ENCODE measurements at places on chromosomes 3 and 15.

GRCh38 chr3:9161298-9161697, 88.1 kb downstream of the SRGAP3 start:
- DNase-seq: no peak

- DNase-seq: no peak
These were observed 87.4 kb upstream of the GSK3B start for GRCh38 chr3:120181632-120182031.

DNA sequence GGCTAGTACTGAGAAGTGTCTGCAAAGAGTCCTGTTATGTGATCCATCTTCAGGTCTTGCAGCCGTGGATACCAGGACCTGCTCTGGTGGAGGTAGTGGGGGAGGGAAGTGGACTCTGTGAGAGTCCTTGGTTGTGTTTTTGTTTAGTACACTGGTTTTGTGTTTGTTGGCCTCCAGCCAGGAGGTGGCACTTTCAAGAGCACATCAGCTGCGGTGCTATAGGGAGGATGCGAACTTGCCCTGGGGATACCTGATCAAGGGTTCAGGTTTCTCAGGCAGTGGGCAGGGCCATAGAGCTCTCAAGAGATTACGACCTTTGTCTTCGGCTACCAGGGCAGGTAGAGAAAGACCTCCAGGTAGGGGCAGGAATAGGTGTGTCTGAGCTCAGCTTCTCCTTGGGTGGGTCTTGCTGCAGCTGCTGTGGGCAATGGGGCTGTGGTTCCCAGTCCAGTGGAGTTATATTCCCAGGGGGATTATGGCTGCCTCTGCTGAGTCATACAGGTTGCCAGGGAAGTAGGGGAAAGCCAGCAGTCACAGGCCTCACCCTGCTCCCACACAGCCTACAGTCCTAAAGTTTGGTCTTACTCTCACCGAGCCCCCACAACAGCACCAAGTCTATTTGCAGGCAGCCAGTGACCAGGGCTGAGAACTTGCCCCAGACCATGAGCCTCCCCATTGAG, 132.8 kb upstream of the NPHP3 start:
- no peak for DNase-seq

- no peak for DNase-seq
These were observed 205.4 kb upstream of the UBE2E1 start for GRCh38 chr3:23600167-23600871.
